ENCODE measurements at places on chromosomes 3 and 15.

GRCh38 chr15:59636184-59636583, 21.1 kb downstream of the GTF2A2 start:
- no peak for DNase-seq

GRCh38 chr3:128286691-128287090, 133.4 kb downstream of the EEFSEC start:
- no peak for DNase-seq

DNA sequence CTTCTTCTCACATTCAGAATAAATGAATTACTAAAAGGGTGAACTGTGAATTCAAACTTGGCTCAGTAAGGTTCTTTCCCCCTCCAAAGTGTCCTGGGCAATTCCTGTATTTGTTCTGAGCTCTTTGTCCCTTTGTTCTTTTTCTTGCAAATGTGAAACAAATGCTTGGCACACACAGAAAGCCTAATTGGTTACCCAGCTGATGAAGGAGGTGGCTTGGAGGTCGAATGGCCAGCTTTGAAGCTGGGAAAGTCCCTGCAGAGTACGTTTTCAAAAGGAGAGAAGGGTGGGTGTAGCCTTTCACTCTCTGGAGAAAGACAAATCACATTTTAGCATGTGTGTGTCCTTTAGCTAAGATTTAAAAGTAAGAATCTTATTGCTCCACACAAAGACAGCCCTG, 154.4 kb downstream of the PEX5L start:
- DNase-seq, result no peak

DNA sequence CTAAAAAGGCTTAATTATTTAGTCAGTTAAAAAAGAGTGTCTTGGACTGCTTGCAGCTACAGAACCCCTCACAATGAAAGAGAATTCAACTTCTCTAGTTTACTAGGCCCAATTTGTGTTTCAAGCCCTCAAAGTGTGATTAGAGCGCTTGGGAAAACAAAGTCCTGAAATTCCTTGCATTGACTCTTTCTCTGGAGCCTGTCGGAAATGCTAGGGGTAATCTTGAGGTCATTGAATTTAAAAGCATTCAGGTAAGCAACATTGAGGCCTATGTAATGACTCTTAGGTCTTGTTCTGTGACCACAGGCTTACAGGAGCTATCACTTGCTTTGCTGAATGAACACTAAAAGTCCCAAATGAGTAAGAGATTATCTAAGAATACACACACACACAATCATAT, 186.0 kb downstream of the NLGN1 start:
- DNase-seq, result no peak

- DNase-seq, result no peak
Measured at GRCh38 chr3:194032828-194033435, 103.0 kb upstream of the HES1 start.

- DNase-seq, result no peak
Measured at GRCh38 chr15:70193734-70194133, 96.0 kb upstream of the TLE3 start.

DNA sequence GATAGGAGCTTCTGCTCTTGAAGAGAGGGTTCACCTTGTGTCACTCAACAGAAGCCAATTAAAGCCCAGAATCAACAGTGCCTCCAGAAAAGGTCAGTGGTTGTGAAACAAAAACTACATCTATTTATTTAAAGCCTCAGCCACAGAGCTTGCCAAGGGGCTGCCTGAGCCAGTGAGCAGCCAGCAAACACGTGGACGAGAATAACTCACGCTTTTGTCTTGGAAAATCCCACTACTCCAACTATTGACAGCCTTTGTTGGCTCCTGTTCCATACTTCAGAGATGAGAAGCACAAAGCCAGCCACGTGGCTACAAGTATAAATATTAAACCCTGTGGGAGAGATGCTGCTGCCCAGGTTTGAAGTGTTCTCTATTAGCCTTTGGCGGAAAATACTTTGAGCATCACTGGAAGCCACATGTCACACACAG, 10.3 kb downstream of the GPR156 start:
- DNase-seq, result no peak

DNA sequence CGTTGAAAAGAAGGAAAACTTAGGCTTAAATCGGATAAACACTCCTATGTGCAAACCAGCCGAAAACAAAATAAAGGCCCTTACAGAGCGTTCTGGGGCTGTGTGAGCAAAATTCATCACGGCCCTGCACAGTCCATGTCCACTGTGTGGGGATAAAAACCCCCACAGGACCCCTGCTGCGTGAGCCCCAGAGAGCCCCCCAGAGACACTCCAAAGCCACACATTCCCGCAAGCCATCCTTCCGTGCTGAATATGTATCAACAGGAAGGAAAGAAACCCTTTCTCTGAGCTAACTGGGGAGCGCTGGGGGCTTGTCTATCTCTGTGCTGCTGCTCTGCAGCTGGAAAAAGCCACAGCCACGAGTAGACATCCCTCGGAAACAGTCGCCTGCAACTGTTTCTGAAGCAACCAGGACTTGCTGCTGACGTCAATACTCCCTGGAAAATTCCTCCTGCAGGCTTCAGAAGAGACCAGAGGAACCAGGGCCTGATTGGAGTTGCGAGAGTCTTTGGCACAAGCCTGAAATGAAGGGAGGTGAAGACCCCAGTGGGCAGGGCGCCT, 72.7 kb downstream of the NUP210 start:
- no peak for DNase-seq

Measured in pulmonary artery endothelial cell (primary cell).